ENCODE measurements at places on chromosomes 1 and 21.

- DNase-seq = no peak
These were observed 177.2 kb upstream of the RUNX1 start for GRCh38 chr21:35226328-35226727.

DNA sequence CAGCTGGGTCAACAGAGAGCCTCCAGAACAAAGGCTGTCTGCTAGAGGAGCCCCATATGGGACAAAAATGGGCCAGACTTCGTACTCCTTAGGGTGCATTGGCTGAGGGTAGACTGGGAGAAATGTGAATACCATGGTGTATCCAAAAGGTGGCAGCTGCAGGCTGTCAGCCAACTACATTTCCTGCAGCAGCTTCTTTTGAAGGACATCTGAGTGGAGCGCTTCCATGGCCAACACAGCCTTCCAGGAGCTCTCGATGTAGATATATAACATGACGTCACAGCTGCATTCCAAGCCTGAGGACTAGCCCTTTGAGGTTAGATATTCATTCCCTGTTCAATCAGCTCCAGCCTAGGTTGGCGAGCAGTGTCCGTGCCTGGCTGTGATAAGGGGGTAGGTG is 107.7 kb downstream of the MAB21L3 start:
- peak; percentile 52 for DNase-seq

DNA sequence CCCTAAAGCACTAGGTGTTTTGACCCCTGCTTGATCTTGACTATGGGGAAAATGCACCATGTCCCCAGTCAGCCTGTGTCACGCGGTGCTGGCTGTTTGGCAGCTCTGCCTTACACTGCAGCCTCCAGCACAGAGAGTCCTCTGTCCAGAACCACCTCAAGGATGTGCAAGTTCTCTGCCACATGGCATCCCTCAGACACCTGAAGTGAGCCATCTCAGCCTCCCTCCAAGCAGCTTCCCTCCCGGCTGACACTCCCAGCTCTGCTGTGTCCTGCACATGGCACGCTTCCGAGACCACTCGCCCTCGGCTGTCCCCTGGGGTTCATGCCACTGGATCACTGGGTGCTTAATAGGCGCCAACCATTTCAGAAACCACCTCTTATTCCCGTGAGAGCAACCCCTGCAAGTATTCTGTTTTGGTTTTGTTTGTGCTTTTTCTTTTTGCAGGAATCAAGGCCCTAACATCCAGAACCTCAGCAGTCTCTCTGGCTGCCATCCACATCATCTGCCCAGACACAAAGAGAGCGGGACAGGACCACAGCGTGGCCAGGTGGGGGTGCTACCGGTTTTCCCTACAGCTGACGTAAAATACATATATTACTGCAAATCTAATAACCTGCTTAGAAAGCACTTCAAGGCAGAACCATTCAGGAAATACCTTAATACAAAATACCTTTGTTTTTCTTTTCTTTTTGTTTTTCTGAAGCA is 45.7 kb downstream of the CAPZB start:
- DNase-seq = peak; percentile 87

- DNase-seq = no peak
These were observed 27.5 kb upstream of the SLC30A1 start for GRCh38 chr1:211606332-211606913.

GRCh38 chr21:25487046-25487594 is 120.2 kb downstream of the MRPL39 start:
- DNase-seq = no peak

DNA sequence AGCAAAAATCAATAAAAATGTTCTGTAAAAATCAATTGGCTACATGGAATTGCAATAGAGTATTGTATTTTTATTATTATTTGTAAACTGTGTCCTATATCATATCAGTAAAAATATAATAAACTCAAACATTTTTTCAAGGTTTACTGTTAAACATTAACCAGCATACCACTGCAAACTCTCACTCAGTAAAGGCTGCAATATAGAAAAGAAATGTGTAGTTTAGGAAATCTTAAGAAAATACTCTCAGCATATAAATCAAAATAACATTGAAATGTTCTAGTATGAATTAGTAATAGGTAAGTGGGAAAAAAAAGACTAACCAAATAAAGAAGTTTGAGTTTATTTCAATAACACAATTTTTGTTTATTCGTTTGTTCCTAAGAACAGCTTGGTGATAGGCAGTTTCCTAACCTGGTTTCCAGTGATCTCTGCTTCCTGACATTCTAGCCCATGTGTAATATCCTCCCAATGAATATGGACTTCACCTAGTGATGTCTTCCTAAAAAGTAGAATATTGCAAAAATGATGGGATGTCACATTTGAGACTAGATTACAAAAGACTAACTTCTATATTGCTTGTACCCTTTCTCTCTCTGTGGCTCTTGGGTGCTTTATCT is 870.1 kb downstream of the BRINP3 start:
- no peak for DNase-seq

GRCh38 chr21:35563885-35564451 is 496.4 kb downstream of the SETD4 start:
- peak; percentile 26 for DNase-seq

- no peak for DNase-seq
These were observed 102.8 kb downstream of the GDAP2 start for GRCh38 chr1:117826540-117827078.

DNA sequence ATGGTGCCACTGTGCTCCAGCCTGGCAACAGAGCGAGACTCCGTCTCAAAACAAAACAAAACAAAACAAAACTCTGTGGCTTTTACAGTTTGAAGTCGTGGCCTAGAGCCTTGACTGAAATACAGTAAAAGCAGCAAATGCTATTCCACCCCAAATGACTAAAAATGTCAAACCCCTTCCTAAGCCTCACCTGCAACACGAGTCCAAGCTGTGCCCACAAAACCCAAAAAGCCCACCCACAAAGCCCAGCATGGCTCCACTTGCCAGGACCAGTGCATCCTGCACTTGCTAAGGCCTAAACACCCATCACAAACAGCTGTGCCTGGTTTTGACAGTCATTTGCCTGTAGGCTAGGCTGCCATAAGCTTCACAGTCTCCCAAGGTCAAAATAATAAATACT is 21.3 kb downstream of the VAV3 start:
- no peak for DNase-seq

DNA sequence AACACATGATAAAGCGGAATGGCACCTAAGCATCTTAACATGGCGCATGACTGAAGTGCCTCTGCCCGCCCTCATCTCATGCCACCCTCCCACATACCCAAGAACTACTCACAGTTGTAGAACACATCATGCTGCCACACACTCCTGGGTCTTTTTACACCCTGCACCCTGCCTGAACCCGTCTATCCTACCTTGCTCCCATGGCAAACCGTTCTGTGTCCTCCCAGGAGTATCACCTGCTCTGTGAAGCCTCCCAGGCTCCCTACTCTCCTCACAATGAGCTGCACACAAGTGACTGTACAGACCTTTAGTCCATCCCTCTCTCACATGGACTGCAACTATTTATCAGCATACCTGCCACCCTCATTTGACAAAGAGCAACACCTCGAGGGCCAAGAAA is 144.0 kb downstream of the TGFBR3 start:
- DNase-seq = no peak

Measured in lower leg skin (tissue), 4 donors.